Body of pancreas (tissue), 4 donors: ENCODE measurements at places on chromosomes 2 and 18. TPM values are rescaled to one million over a fixed set of nuclear protein-coding genes. Genes with fewer than 3 reads are reported as not detected.

CDH19 gene
- total RNA-seq = 1.3 TPM

UCN gene
- total RNA-seq = 2.9 TPM

EFHD1 gene
- 4.4 TPM for total RNA-seq

LPIN1 gene
- total RNA-seq = 15.0 TPM

ACMSD gene
- 0.52 TPM for total RNA-seq

RPRM gene
- total RNA-seq = not detected

LRATD1 gene
- 5.7 TPM for total RNA-seq

C2orf80 gene
- not detected for total RNA-seq

GEN1 gene
- 6.5 TPM for total RNA-seq

SULT1C2 gene
- total RNA-seq = 13.2 TPM

CBLN2 gene
- not detected for total RNA-seq

SAP130 gene
- 4.6 TPM for total RNA-seq

GCG gene
- 129 TPM for total RNA-seq
